ENCODE measurements at places on chromosomes 12 and 14. TPM values are rescaled to one million over a fixed set of nuclear protein-coding genes. Genes with fewer than 3 reads are reported as not detected.

The RNASE3 gene
- total RNA-seq, result not detected

The ADAMTS20 gene
- total RNA-seq, result 0.05 TPM

The TMTC1 gene
- 3.3 TPM for total RNA-seq

The SOS2 gene
- 13.4 TPM for total RNA-seq

- H3K4me1 ChIP-seq, result no peaks in the 10 kb centered on the region
- no peaks in the 10 kb centered on the region for H3K27me3 ChIP-seq
- H3K36me3 ChIP-seq, result no peaks in the 10 kb centered on the region
- DNase-seq, result no peak
- H3K4me3 ChIP-seq, result no peak overlapping the region
Measured at GRCh38 chr12:41527062-41527461, 338.9 kb downstream of the PDZRN4 start.

- DNase-seq, result no peak
- H3K36me3 ChIP-seq, result peaks cover 3% of the 10 kb centered on the region
- no peaks in the 10 kb centered on the region for H3K27me3 ChIP-seq
- no peak overlapping the region for H3K27ac ChIP-seq
- no peak overlapping the region for H3K4me3 ChIP-seq
Measured at GRCh38 chr12:3148366-3149000, 71.3 kb downstream of the TSPAN9 start.

DNA sequence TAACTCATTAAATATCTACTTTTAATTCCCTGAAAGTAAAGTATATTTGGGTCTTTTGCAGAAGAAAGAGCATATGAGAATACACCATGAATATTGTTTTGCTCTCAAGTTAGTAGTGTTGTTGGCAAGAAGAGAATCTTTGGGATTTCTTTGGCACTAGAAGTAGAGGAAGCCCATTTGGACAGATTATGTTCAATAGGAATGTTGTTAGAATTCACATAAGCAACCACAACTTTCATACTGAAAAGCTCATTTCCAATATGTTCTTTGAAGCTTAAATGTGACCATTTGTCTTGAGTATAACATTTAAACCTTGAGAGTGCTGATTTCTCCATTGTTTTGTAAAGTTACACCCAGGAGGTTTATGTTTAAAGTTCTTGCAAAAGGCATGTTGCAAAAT, 37.6 kb downstream of the PLEKHG7 start:
- no peaks in the 10 kb centered on the region for H3K27me3 ChIP-seq
- no peak overlapping the region for H3K27ac ChIP-seq
- no peak overlapping the region for H3K4me3 ChIP-seq
- H3K36me3 ChIP-seq, result no peaks in the 10 kb centered on the region

- H3K4me3 ChIP-seq, result no peak overlapping the region
- DNase-seq, result no peak
- peaks cover 3% of the 10 kb centered on the region for H3K27me3 ChIP-seq
- H3K27ac ChIP-seq, result no peak overlapping the region
- H3K36me3 ChIP-seq, result no peaks in the 10 kb centered on the region
- H3K4me1 ChIP-seq, result no peaks in the 10 kb centered on the region
Measured at GRCh38 chr12:128259556-128260070, 7.4 kb upstream of the TMEM132C start.

GRCh38 chr12:128956755-128957154, 103.5 kb downstream of the GLT1D1 start:
- H3K27me3 ChIP-seq, result no peaks in the 10 kb centered on the region
- peaks cover 1% of the 10 kb centered on the region for H3K36me3 ChIP-seq
- no peak overlapping the region for H3K27ac ChIP-seq
- no peak for DNase-seq
- no peaks in the 10 kb centered on the region for H3K4me1 ChIP-seq

- no peaks in the 10 kb centered on the region for H3K27me3 ChIP-seq
- no peaks in the 10 kb centered on the region for H3K4me1 ChIP-seq
- no peak overlapping the region for H3K27ac ChIP-seq
- peaks cover 13% of the 10 kb centered on the region for H3K36me3 ChIP-seq
Measured at GRCh38 chr14:75088566-75089373, 19.3 kb downstream of the ZC2HC1C start.

- peaks cover 4% of the 10 kb centered on the region for H3K27me3 ChIP-seq
- H3K4me1 ChIP-seq, result no peaks in the 10 kb centered on the region
- H3K36me3 ChIP-seq, result no peaks in the 10 kb centered on the region
- no peak for DNase-seq
- no peak overlapping the region for H3K27ac ChIP-seq
- H3K4me3 ChIP-seq, result no peak overlapping the region
Measured at GRCh38 chr14:101064121-101064661, 160.7 kb upstream of the RTL1 start.

DNA sequence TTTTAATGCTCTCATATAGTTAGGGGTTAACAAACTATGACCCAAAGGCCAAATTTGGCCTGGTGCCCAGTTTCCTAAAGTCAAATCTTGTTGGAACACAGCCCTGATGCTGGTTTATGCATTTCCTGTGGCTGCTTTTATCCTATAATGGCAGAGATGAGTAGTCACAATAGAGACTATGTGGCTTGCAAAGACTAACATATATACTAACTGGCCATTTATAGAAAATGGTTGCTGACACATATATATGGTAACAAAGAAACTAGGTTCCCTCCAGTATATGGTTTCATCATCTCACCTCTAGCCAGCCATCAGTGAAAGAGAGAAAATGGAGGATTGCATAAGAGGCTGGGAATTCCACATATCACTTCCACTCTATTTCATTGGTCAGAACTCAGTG, 10.8 kb downstream of the NAV3 start:
- H3K27ac ChIP-seq, result no peak overlapping the region
- no peaks in the 10 kb centered on the region for H3K27me3 ChIP-seq
- H3K36me3 ChIP-seq, result no peaks in the 10 kb centered on the region
- H3K4me1 ChIP-seq, result peaks cover 7% of the 10 kb centered on the region

- no peak for DNase-seq
- H3K27ac ChIP-seq, result no peak overlapping the region
- peaks cover 4% of the 10 kb centered on the region for H3K27me3 ChIP-seq
- H3K4me3 ChIP-seq, result no peak overlapping the region
- no peaks in the 10 kb centered on the region for H3K36me3 ChIP-seq
- H3K4me1 ChIP-seq, result no peaks in the 10 kb centered on the region
Measured at GRCh38 chr12:4227046-4227445, 46.5 kb upstream of the CCND2 start.

DNA sequence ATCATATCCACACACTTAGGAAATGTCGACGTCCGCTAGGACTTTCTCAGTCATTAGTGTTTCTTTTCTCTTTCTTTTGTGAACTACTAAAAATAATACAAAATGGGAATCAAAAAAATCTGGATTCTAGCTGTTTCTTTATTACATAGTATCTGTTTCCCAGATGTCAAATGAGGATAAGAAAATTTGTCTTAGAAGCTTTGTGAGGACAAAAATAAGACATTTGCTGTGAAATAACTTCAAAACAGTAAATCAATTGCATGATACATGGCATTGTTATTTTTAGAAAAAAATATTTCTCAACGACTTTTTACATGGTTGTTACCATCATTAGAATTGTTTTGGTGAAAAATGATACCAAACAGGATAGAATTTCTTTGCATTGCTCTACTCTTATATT, 71.4 kb upstream of the IFNG-AS1 start:
- no peaks in the 10 kb centered on the region for H3K36me3 ChIP-seq
- no peak for DNase-seq
- no peak overlapping the region for H3K4me3 ChIP-seq
- no peak overlapping the region for H3K27ac ChIP-seq
- no peaks in the 10 kb centered on the region for H3K27me3 ChIP-seq
- no peaks in the 10 kb centered on the region for H3K4me1 ChIP-seq

DNA sequence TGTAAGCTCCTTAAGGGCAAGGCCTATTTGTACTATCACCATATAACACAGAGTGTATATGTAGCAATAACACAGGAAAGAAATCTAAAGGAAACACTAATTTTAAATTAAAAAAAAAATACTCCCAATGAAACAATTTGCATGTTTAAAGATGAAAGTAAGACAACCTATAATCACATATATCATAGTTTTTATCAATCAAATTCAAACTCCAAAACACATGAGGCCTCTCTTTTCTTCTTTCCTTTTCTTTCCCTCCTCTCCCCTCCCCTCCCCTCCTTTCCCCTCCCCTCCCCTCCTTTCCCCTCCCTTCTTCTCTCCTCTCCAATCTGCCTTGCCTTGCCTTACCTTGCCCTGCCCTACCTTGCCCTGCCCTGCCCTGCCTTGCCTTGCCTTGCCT, 405.8 kb upstream of the RPL10L start:
- no peaks in the 10 kb centered on the region for H3K27me3 ChIP-seq
- no peaks in the 10 kb centered on the region for H3K4me1 ChIP-seq
- H3K36me3 ChIP-seq, result no peaks in the 10 kb centered on the region

- H3K36me3 ChIP-seq, result no peaks in the 10 kb centered on the region
- no peaks in the 10 kb centered on the region for H3K4me1 ChIP-seq
- H3K27ac ChIP-seq, result no peak overlapping the region
- H3K4me3 ChIP-seq, result no peak overlapping the region
Measured at GRCh38 chr12:3489057-3489456, 1.9 kb upstream of the PRMT8 start.

DNA sequence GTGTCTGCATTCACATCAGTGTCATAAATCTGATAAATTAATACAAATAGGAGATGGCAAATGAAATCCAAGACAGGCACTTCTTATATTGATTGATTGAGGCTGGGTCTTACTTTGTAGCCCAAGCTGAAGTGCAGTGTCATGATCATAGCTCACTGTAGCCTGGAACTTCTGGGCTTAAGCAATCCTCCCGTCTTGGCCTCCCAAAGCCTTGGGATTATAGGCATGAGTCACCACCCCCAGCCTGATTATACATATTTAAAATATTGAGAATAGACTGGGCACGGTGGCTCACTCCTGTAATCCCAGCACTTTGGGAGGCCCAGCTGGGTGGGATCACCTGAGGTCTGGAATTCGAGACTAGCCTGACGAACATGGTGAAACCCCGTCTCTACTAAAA, 51.3 kb downstream of the MARK3 start:
- no peak for DNase-seq
- no peaks in the 10 kb centered on the region for H3K27me3 ChIP-seq
- no peak overlapping the region for H3K4me3 ChIP-seq
- no peaks in the 10 kb centered on the region for H3K4me1 ChIP-seq
- no peak overlapping the region for H3K27ac ChIP-seq
- H3K36me3 ChIP-seq, result peaks cover 2% of the 10 kb centered on the region

- DNase-seq, result no peak
- H3K4me1 ChIP-seq, result no peaks in the 10 kb centered on the region
- H3K27ac ChIP-seq, result no peak overlapping the region
- no peak overlapping the region for H3K4me3 ChIP-seq
- H3K27me3 ChIP-seq, result no peaks in the 10 kb centered on the region
- H3K36me3 ChIP-seq, result no peaks in the 10 kb centered on the region
Measured at GRCh38 chr14:75375983-75376382, 51.8 kb upstream of the JDP2 start.

DNA sequence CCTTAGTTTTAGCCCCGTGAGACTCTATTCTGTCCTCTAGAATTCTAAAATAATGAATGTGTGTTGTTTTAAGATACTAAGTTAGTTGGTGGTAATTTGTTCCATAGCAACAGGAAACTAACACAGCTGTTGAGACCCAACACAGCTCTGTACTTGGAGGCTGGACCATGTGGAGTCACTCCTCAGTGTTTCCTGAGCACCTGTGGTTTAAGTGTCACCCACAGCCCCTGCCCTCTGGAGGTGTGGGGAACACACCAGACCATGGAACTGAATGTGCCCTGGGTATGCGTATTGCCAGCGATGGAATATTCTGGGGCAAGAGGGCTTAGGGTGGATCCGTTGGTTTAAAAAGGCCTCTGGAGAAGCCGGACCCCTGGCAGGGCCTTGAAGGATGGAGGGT, 16.6 kb upstream of the GPR68 start:
- peaks cover 11% of the 10 kb centered on the region for H3K4me1 ChIP-seq
- H3K36me3 ChIP-seq, result no peaks in the 10 kb centered on the region
- no peaks in the 10 kb centered on the region for H3K27me3 ChIP-seq
- no peak overlapping the region for H3K27ac ChIP-seq
- DNase-seq, result no peak
- no peak overlapping the region for H3K4me3 ChIP-seq

DNA sequence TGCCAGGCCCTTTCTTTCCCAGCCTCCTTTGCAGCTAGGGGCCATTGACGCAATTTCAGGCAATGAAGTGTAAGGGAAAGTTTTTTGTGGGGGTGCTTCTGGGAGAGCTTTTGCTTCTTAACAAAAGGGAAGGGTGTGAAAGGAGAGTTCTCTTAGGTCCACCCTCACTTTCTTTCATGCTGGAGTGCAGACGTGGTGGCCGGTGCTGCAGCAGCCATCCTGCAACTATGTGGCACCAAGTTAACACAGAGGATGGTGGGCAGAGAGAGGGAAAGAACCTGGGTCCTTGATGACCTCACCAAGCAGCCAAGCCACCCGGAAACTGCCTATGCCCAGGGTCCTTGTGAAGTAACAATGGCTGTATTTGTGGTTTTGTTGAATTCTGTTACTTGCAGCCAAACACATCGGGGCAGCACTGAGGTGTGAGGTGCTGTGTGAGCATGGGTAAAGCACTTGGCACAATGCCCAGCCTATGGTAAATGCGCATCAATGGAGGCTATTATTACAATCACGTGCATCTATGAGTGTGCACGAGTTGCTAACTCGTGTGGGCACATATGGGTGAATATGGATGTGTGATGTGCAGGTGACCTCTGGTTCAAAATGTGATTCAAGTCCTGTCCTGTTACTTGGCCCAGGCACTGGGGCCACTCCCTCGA, 122.6 kb downstream of the CALM1 start:
- H3K36me3 ChIP-seq, result no peaks in the 10 kb centered on the region
- no peak for DNase-seq
- H3K27me3 ChIP-seq, result no peaks in the 10 kb centered on the region
- no peak overlapping the region for H3K27ac ChIP-seq

DNA sequence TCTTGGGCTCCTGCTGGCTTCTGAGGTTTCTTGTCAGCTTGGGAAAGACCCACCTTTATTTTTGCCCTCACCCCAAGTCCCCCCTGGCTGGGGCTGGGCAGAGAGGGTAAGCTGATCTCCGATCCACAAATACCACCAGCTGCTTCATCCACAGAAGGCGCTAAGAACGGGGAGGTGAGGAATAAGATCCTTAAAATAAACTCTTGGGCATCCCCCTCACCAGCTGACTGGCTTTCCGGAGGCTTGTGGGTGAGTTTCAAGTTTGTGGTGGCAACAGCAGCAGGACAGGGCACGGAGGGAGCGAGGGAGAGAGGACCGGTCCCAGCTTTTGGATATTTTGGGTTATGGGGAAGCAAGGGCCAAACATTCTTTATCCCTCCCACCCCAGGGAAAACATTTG, 20.8 kb upstream of the HSPB8 start:
- peaks cover 4% of the 10 kb centered on the region for H3K27me3 ChIP-seq
- no peaks in the 10 kb centered on the region for H3K4me1 ChIP-seq
- no peak for DNase-seq
- H3K36me3 ChIP-seq, result no peaks in the 10 kb centered on the region
- no peak overlapping the region for H3K27ac ChIP-seq

DNA sequence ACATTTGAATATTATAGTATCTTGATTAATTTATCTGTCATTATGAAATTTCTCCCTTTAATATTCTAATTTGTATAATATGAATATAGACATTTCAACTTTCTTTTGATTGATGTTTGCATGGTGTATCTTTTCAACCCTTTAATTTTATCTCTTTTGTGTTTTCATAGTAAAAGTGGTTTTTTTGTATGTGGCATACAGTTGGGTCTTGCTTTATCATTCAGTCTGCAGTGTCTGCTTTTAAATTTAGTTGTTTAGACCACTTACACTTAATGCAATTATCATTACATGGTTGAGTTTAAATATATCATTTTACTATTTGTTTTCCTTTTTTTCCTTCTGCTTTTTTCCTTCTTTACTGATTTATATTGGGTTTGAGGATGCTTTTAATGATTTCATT, 29.6 kb downstream of the CCDC91 start:
- no peaks in the 10 kb centered on the region for H3K4me1 ChIP-seq
- H3K4me3 ChIP-seq, result no peak overlapping the region
- no peak overlapping the region for H3K27ac ChIP-seq
- H3K36me3 ChIP-seq, result no peaks in the 10 kb centered on the region
- no peak for DNase-seq

- no peak overlapping the region for H3K4me3 ChIP-seq
- no peaks in the 10 kb centered on the region for H3K27me3 ChIP-seq
- no peak overlapping the region for H3K27ac ChIP-seq
Measured at GRCh38 chr14:85960756-85961155, 430.8 kb downstream of the FLRT2 start.

All from liver (tissue), 10 donors.